ENCODE measurements at places on chromosomes 1 and 21. TPM values are rescaled to one million over a fixed set of nuclear protein-coding genes. Genes with fewer than 3 reads are reported as not detected.

- no peaks in the 10 kb centered on the region for H3K27me3 ChIP-seq
- peak; percentile 1 for DNase-seq
- H3K36me3 ChIP-seq: no peaks in the 10 kb centered on the region
- H3K4me3 ChIP-seq: no peak overlapping the region
- no peak overlapping the region for H3K27ac ChIP-seq
These were observed 2.5 kb upstream of the RCSD1 start for GRCh38 chr1:167627615-167627864.

DNA sequence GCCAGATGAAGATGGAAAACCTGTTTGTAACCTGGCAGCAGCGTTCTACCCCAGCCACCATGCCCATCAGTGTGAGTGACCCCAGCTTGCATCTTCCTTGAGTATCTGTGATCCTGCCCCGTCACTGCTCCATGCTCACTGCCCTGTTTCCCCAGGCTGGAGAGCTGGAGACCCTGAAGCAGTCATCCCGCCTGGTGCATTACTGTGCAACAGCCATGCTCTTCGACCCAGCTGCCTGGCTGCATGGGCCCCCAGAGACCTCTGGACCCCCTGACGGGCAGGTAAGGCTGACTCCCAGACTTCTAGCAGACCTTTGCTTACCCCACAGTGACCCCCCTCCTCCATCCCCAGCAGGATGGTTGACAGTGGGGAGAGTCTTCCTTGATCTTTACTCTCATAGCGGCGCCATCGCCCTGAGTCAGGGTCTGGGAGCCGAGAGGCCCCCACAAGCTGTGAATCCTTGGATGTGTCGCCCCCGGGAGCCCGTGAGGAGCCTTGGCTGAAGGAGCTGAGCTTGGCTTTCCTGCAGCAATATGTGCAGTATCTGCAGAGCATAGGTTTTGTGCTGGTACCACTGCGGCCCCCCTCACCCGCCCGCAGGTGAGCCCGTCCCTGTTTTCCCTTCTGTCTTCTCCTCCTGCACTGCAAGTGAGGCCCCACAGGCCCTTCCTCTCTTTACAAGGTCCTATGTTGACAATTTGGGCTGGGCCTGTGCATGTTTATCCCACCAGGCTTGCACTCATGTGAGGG is 10.4 kb downstream of the HYI start:
- no peak overlapping the region for H3K27ac ChIP-seq
- peak; percentile 14 for DNase-seq
- no peak overlapping the region for H3K4me3 ChIP-seq
- no peaks in the 10 kb centered on the region for H3K27me3 ChIP-seq

The DAB1 gene
- total RNA-seq: 0.97 TPM

DNA sequence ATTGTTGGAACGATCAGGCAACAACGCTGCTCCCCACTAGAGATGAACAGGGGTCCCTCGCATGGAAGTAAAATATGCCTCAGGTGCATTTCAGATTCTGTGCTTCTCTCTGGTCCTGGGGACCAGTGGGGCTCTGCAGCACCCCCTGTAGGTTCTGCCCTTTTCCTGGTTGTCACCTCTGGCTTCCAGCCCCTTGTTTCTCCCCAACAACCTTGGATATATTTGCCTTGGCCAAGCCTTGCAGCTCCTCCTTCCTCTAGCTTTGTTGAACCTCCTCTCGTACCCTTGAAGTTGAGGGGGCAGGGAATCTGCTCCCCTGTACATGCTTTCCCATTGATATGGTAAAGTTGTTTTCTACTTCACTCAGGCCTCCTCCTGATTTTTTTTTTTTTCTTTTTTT is 5.4 kb upstream of the RGSL1 start:
- H3K4me3 ChIP-seq: no peak overlapping the region
- H3K27me3 ChIP-seq: no peaks in the 10 kb centered on the region
- no peak overlapping the region for H3K27ac ChIP-seq
- H3K36me3 ChIP-seq: no peaks in the 10 kb centered on the region
- DNase-seq: no peak
- no peaks in the 10 kb centered on the region for H3K4me1 ChIP-seq

The RPTN gene
- total RNA-seq: not detected

DNA sequence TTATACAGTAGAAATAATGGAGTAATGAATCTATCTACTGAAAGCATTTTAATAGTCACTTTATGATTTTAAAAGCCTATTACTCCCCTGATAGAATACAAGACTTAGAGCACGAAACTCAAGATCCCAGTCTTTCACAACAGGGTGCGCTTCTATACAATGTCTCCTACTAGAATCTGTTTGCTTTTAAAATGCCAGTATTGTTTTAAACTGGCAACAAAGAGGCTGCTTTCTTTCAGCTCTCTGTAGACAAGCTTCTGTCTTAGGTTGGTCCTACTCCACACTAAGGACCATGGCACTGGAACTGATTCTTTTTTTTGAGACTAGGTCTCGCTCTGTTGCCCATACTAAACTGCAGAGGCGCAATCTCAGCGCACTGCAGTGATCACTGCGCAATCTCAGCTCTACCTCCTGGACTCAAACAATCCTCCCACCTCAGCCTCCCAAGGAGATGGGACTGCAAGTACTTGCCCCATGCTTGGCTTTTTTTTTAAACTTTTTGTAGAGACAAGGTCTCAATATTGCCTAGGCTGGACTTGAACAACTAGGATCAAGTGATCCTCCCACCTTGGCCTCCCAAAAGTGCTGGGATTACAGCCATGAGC is 4.8 kb downstream of the DCAF8 start:
- H3K27me3 ChIP-seq: no peaks in the 10 kb centered on the region
- H3K4me1 ChIP-seq: no peaks in the 10 kb centered on the region
- H3K27ac ChIP-seq: no peak overlapping the region
- H3K4me3 ChIP-seq: no peak overlapping the region
- no peaks in the 10 kb centered on the region for H3K36me3 ChIP-seq
